Astrocyte (in vitro differentiated cells and primary cell): ENCODE measurements at places on chromosomes 3 and 15. TPM values are rescaled to one million over a fixed set of nuclear protein-coding genes. Genes with fewer than 3 reads are reported as not detected.

DNA sequence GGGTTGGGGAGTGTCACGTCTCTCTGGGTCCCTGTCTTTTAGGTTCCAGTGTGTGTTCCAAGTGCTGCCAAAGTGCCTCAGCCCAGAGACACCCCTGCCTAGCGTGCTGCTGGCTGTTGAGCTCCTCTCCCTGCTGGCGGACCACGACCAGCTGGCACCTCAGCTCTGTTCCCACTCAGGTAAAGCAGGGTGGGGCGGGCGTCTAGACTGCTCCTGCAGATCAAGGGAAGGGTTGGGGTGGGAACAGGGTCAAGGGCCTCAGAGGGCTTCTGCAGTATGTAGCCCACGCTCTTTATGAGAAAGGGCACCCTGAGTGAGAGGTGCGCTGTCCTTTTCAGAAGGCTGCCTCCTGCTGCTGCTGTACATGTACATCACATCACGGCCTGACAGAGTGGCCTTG is 17.2 kb downstream of the ATRIP start:
- peaks cover 33% of the 10 kb centered on the region for H3K36me3 ChIP-seq
- H3K4me1 ChIP-seq: peaks cover 26% of the 10 kb centered on the region
- no peak overlapping the region for H3K4me3 ChIP-seq
- H3K27ac ChIP-seq: no peak overlapping the region

GRCh38 chr3:179603831-179604230 is 607 bp downstream of the MRPL47 start:
- peak overlapping the region; percentile 89 for H3K27ac ChIP-seq
- no peaks in the 10 kb centered on the region for H3K27me3 ChIP-seq
- H3K36me3 ChIP-seq: peaks cover 16% of the 10 kb centered on the region
- DNase-seq: no peak

DNA sequence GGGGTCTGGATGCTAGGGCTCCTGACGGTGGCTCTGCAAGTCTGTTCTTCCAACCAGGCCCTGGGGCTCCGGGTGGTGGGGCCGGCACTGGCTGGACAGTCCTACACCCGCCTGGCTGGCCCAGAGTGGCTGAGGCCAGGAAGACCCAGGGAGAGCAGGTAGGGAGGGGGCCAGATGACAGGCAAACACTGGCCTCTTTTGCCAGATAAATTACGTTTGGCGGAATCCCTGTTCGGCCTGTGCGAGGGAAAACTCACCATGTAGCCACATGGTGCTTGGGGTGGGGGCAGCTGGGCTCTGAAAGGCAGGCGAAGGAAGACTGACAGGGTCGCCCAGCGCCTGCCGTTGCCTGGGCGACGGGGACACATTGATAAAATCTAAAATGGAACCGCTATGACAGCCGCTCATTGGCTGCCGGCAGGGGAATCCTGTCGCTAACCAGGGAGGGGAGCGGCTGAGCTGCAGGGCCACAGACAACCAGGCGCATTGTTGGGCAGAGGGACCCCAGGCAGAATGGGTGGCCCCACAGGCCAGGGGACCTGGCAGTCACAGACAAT is 30.4 kb downstream of the IQSEC1 start:
- H3K4me3 ChIP-seq: no peak overlapping the region
- H3K27me3 ChIP-seq: peaks cover 64% of the 10 kb centered on the region
- no peaks in the 10 kb centered on the region for H3K36me3 ChIP-seq

The GPR27 gene
- 2.0 and 2.9 TPM in 2 replicates for total RNA-seq

The TMEM266 gene
- 0.36 TPM in 2 replicates for total RNA-seq

DNA sequence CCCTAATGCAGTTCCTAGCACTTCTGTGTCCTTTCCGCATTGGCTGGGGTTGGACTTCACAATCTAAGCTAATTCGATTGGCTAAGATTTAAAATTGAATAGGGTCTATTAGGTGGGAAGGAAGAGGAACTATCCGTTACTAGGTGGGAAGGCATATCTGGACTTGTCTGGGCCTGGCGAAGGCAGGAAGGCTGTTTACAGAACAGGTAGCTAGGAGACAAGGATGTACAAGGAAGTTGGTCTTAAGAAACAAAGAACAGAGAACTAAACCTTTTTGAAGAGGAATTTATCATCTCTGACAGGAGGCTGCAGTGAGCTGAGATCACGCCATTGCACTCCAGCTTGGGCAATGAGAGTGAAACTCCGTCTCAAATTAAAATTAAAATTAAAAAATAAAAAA is 17.3 kb upstream of the ATG7 start:
- H3K27me3 ChIP-seq: no peaks in the 10 kb centered on the region
- H3K36me3 ChIP-seq: peaks cover 11% of the 10 kb centered on the region
- no peak overlapping the region for H3K27ac ChIP-seq
- no peak for DNase-seq
- H3K4me1 ChIP-seq: no peaks in the 10 kb centered on the region

The FNDC3B gene
- total RNA-seq: 327 and 332 TPM in 2 replicates

DNA sequence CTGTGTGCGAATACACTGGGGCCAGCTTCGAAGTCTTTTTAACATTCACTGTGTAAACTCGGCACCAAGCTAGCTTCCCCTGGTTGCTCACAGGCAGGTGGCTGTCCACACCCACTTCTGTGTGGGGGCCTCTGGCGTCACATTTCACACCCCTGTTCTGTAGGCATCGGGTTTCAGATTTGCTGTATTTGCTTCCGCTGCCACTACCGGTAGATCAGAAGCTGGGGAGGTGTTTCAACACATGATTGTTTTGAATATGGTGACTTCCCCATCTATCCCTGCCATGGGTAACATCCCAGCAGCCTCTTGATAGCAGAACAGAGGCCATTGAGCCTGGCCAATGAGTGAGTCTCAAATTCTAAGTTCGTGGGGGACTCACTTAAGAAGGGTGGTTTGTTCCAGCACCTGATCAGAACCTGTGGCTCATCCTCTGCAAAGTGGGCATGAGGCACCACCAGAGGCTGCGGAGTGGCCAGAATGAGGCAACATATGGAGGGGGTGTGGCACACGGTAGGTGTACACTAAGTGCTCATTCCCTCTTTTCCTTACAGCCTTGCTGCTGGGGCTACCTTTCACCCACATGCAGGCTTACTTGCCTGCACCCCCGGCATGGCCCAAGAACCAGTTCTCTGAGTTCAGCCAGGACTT is 61.5 kb downstream of the IQSEC1 start:
- H3K27me3 ChIP-seq: no peaks in the 10 kb centered on the region
- H3K36me3 ChIP-seq: no peaks in the 10 kb centered on the region
- no peak overlapping the region for H3K27ac ChIP-seq
- H3K4me3 ChIP-seq: no peak overlapping the region
- no peak for DNase-seq
- H3K4me1 ChIP-seq: peaks cover 14% of the 10 kb centered on the region

- DNase-seq: no peak
- no peak overlapping the region for H3K27ac ChIP-seq
- no peaks in the 10 kb centered on the region for H3K4me1 ChIP-seq
- no peaks in the 10 kb centered on the region for H3K36me3 ChIP-seq
- H3K27me3 ChIP-seq: no peaks in the 10 kb centered on the region
Measured at GRCh38 chr15:88118035-88118434, 138.5 kb downstream of the NTRK3 start.

DNA sequence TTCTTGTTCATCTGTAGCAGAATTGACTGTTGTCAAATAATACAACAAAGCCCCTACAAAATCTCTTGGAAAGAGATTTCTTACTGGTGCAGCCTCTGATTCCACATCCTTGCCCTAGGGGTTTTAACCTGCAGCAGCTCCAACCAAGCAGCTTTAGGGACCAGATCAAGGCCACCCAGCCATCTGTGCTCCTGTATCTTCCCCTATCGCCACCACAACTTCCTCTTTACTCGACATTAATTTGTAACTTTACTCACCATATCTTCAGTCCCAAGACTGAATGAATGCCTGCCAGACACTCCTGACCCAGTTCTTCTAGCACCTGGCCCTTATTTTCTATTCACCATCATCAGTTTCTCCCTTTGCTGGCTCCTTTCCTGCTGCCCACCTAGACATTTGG is 156.6 kb upstream of the IL12A start:
- H3K4me1 ChIP-seq: peaks cover 17% of the 10 kb centered on the region
- H3K36me3 ChIP-seq: no peaks in the 10 kb centered on the region
- H3K27me3 ChIP-seq: no peaks in the 10 kb centered on the region
- no peak overlapping the region for H3K27ac ChIP-seq

The DGKG gene
- 0.36 and 0.64 TPM in 2 replicates for total RNA-seq

GRCh38 chr15:74200412-74200815 is 2.2 kb downstream of the STRA6 start:
- peak; percentile 75 for DNase-seq
- H3K27ac ChIP-seq: peak overlapping the region; percentile 74
- H3K4me1 ChIP-seq: peaks cover 69% of the 10 kb centered on the region
- H3K4me3 ChIP-seq: peak overlapping the region; percentile 20
- H3K27me3 ChIP-seq: no peaks in the 10 kb centered on the region

The CLASP2 gene
- 56.3 and 65.0 TPM in 2 replicates for total RNA-seq
